T-helper 1 cell (primary cell): ENCODE measurements at places on chromosomes 11 and 22.
A peak's percentile ranks its signal among the peaks of the same experiment; 100 is the strongest.

GRCh38 chr22:44382116-44383038 lies 69.6 kb upstream of the SHISAL1 start:
- no peak for DNase-seq

DNA sequence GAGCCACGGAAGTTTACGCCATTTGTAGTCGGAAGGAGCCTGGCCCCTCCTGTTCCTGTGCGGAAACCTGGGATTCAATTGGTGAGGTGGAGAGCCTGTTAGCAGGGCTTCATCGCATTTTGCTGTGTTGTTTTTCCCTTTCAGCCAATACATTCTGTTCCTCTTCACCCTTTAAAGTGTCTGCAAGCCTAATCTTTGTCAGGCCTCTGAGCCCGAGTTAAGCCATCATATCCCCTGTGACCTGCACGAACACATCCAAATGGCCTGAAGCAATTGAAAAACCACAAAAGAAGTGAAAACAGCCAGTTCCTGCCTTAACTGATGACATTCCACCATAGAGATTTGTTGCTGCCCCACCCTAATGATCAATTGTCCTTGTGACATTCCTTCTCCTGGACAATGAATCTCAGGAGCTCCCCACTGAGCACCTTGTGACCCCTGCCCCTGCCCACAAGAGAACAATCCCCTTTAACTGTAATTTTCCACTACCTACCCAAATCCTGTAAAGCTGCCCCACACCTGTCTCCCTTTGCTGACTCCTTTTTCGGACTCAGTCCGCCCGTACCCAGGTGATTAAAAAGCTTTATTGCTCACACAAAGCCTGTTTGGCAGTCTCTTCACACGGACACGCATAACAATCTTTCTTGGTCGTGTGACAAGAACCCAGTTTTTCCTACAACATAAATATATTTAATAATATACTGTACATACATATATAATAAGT lies 37.1 kb upstream of the MMP12 start:
- no peak for DNase-seq

DNA sequence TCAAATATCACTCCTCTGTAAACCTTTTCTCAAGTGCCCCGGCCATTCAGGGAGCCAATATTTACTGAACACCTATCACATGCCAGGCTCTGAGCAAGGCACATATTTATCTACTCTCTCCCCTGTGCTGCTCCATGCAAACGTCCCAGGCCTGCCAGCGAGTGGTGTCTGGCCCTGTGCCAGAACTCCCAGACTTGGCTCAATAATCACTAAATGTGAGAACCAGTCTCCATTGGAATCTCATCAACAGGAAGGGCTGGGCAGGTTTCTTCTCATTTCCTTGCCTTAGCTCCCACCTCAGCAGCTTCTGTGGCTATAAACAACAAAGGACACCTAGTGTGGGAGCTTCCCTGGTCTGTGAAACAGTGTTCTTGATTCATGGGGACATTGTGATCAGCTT lies 21.7 kb downstream of the RASSF10 start:
- DNase-seq = no peak

- DNase-seq = no peak
These were observed 2.7 kb upstream of the CBX6 start for GRCh38 chr22:38874529-38875222.

GRCh38 chr11:47348859-47349258 lies 3.6 kb downstream of the MYBPC3 start:
- no peak for DNase-seq

DNA sequence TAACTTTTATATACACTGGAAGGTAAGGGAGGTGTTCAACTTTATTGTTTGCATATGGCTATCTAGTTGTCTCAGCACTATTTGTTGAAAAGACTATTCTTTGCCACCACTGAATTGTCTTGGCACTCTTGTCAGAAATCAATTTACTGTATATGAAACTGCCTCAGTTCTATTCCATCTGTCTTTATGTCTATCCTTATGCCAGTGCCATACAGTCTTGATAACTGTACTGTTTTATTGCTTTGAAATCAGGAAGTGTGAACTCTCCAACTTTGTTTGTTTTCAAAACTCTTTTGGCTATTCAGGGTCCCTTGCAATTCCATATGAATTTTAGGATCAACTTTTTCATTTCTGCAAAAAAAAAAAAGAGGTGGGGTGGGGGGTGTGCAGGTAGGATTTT lies 77.2 kb downstream of the PRSS23 start:
- DNase-seq = no peak

- DNase-seq = peak; percentile 3
These were observed 607 bp downstream of the DMC1 start for GRCh38 chr22:38569181-38569971.

DNA sequence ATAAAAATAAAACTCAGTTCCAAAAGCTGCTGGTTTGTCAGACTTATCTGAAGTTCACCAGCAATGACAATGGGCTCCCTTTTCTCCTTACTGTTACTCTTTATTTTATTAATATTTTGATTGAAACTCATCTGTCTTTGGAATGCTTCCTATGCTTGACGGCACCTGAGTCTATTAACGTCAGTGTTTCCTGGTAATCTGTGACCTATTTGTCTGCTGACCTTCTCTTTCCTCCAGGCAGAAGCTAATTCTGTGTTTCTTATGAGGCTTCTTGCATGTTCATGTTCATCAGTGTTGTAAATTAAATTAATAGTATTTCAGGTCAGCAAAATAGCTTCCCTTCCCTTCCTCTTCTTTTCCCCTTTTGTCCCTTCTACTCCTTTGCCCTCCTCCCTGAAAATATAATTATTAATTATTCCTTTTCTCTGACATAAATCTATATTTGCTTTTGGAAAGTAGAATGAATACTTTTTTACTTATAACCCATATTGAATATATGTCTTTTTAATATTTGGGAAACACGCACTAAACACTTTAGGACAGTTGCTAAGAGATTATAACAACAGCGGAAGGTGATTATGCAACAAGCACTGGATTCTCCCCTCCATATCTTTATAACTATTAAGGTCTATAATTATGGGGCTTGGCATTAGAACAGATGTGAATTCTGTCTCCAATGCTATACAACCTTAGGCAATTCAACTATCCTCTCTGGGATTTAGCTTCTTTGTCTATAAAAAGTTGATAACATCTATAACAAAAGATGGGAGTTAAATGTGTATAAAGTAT lies 32.1 kb upstream of the PCF11 start:
- DNase-seq = no peak

DNA sequence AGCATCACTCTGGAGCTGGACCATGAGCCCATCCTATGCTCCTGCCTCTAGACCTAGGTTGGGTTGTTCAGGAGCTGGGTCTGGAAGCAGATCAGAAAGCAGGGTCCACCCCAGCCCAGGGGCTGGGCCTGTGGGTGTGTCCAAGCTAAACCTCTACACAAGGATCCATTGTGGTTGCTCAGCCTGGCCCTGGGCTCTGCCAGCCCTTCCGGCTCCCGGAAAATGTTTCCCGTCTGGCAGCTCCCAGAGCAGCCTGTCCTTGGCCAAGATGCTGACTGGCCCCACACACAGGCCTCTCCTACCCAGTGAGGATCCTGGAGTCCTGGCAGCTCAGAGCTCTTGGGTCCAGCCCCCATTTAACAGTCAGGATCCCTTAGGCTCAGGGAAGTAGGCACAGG lies 35.3 kb upstream of the FCHSD2 start:
- DNase-seq = no peak

- DNase-seq = no peak
These were observed 68.1 kb upstream of the LMO1 start for GRCh38 chr11:8331767-8332166.

DNA sequence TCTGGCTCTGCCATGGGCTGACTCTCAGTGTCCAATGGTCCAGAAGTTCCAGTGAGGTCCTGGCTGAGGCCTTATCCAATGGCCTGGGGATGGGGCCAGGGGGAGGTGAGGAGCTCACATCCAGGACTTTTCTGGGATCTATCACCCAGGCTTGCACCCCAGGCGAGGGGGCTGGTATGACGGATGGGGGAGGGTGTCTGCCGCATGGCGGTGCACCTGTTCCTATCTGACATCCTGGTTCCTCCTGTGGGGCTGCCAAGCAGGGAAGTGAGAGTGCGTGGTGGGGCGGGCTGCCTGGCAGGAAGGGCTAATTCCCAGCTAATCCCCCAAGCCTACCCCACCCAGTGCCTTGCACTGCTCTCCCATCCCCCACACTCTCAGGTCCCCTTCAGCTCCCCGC lies 102.1 kb downstream of the NECTIN1 start:
- DNase-seq = no peak

DNA sequence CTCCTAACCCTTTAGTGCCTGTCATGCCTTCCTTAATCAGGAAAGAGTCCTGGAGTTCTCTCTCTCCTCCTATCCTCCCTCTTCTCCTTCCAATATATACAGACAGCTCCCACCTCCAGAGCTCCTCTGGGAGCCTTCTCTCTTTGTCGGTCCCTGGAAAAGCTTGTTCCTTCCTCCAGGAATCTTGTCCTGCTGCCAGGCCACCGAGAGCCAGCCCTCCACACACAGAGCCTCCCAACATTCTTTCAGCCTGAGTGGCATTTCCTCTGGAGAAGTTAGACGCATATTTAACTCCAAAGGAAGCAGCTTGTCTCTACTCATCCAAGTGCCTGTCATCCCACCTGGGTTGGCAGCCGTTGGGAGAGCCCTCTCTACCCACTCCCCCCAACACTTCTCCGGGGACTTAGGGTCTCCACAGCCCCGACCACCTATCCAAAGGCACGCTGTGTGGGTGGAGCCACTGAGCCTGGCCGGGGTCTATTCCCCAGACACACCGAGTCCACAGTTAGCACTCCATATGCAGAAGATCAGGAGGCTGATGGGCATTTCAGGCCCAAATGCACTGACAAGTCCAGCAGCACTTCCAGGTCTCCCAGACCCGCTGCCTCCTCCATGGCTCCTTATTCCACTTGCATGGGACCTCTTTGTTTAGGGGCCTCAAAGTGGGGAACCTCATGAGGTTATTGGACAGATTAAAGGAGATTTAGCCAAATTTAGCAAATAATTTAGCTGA lies 31.1 kb downstream of the DKK3 start:
- DNase-seq = no peak

GRCh38 chr11:100561323-100561722 lies 125.8 kb upstream of the ARHGAP42 start:
- no peak for DNase-seq

GRCh38 chr22:36366291-36366708 lies 21.5 kb downstream of the MYH9 start:
- no peak for DNase-seq

DNA sequence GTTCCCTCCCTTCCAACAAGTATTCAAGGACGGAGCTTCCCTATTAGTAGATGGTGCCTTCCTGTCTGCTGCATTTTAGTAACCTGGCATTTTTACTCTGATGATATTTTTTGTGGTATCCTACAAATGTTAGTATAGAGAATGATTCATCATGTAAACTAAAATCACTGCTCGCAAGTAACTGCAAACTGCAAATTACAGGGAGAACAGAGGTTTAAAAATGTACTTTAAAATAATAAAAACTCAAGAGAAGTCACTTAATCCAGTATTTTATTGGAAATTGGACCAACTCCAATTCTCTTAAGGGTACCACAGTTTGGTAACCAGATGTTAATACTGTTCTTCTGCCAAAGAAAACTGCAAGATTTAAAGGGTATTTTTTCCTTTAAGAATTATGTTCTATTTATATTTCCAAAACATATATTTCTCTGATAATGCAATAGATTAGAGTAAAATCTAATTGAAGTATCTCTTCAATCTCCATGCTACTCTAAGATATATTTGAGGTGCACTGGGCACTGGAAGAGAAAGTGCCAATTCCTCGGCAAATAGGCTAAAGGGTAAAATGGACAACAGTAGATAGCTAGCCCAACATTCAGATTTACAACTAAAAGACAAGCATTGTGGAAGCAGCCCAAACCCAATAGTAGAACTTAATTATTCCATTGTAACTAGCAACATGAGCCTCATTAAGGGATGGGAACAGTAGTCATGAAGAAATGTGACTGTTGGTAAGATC lies 298.0 kb downstream of the TTC28 start:
- no peak for DNase-seq

- no peak for DNase-seq
These were observed 568.6 kb upstream of the CADM1 start for GRCh38 chr11:116072601-116073410.

- no peak for DNase-seq
These were observed 5.9 kb upstream of the APOL6 start for GRCh38 chr22:35642305-35642741.

GRCh38 chr11:82507288-82507687 lies 226.4 kb downstream of the FAM181B start:
- no peak for DNase-seq

GRCh38 chr22:37228106-37229011 lies 15.7 kb downstream of the RAC2 start:
- DNase-seq = peak; percentile 28

- no peak for DNase-seq
These were observed 667 bp downstream of the RAB6A start for GRCh38 chr11:73760135-73760678.

DNA sequence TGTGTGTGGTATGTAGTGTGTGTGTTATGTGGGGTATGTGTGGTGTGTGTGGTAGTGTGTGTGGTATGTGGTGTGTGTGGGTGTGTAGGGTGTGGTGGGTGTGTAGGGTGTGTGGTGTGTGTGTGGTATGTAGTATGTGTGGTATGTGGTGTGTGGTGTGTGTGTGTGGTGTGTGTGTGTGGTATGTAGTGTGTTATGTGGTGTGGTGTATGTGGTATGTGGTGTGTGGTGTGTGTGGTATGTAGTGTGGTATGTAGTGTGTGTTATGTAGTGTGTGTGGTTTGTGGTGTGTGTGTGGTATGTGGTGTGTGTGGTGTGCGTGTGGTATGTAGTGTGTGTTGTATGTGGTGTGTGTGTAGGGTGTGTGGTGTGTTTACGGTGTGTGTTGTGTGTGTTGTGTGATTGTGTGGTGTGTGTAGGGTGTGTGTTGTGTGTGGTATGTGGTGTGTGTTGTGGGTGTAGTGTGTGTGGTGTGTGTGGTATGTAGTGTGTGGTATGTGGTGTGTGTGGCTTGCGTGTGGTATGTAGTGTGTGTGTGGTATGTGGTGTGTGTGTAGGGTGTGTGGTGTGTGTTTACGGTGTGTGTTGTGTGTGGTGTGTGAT lies 4.2 kb upstream of the PPP6R2 start:
- no peak for DNase-seq

GRCh38 chr11:94077552-94078293 lies 50.9 kb upstream of the PANX1 start:
- no peak for DNase-seq

DNA sequence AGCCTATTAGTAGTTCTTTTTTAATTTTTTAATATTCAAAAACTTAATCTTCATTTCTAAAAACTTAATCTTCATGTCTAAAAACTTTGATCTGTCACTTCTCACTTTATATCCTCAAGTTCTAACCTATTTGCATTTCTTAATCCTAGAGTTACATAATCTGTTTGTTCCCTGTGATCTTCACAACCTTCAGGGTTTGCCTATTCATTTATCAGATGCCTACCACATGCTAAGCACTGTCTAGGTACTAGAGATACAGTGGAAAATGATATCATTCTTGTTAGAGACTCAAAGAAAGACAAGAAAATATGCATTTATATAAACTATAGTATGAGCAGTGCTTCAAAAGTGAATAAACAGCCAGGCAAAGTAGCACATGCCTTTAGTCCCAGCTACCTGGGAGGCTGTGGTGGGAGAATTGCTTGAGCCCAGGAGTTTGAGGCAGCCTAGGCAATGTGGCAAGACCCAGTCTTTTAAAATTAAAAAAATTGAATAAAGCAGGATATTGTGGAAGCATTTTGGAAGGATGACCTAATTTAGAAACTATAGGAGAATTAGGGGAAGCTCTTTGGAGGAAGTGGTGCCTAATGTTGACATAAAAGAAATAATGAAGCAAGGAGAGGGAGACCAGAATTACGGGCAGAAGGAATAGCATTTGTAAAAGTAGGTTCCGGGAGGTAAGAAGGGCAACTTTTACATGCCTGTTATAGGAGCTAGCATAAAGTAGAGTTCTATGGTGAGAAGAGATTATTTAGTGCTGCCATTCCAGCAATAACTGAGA lies 54.4 kb upstream of the GRK2 start:
- DNase-seq = no peak
